EL (cell line): ENCODE measurements at places on chromosomes 7 and 10.
A peak's percentile ranks its signal among the peaks of the same experiment; 100 is the strongest.

- DNase-seq: no peak
Measured at GRCh38 chr10:63125459-63125858, 7.7 kb upstream of the NRBF2 start.

DNA sequence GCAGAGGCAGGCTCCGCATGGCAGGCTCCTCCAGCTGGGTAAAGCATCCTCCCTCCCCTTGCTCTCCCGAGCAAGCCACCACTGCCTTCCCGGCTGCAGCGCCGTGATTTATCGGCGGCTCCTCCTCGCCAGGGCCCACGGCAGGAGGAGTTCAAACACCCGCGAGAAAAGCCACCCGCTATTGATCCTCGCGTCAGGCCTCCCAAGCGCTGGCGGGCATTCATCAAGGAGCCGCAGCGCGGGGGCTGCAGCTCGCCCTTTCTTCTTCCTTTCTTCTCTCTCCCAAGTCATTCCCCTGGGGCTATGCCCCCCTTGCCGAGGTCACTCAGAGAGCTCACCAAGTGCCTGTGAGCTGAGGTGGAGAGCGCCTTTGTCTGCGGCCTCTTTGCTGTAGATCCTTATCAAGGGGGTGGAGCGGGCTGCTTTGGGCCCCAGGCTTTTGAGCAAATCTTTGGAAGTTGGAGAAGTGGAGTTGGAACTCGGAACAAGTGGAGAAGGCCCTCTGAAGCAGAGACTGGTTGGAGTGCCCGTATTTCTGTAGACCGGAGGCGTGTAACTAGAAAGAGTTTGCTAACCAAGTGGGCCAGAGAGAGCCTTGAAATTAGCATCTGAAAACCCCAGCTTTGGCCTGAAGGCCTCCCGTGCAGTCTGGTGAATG, 107.2 kb upstream of the PPIF start:
- DNase-seq: no peak

DNA sequence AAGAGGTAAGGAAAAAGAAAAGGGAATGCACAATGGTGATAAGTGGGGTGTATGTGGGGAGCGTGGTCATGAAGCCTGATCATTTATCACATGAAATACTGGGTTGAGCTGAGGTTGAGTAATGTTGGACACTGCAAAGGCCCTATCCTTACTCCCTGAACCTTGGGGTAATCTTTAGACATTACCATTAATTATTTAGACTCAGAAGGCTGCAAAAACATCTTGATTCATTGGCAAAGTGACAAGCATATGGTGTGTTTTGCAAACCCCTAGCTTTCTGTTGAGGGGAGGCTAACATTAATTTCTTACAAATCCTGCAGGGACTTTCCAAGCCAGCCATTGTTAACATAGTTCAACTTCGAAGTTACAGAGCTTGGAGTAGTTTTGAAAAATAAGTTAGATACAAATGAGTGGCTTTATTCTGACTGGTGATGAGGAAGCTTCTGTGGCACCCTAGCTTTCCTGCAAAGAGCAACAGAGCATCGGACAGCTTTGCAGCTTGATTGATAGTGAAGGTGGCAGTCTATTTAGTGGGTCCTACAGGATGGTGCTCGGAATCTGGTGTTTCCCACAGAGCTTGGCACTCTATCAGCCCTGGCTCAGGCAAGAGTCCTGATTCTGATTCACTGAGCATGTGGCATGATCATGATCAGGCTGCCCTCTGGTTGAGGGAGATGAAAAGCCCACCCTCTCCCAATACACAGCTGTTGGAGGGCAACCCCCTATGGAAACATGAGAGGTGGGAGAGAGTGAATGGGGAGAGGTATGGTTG, 153.7 kb upstream of the NPVF start:
- DNase-seq: no peak

- DNase-seq: no peak
Measured at GRCh38 chr7:149320313-149321124, 58.5 kb downstream of the ZNF783 start.

DNA sequence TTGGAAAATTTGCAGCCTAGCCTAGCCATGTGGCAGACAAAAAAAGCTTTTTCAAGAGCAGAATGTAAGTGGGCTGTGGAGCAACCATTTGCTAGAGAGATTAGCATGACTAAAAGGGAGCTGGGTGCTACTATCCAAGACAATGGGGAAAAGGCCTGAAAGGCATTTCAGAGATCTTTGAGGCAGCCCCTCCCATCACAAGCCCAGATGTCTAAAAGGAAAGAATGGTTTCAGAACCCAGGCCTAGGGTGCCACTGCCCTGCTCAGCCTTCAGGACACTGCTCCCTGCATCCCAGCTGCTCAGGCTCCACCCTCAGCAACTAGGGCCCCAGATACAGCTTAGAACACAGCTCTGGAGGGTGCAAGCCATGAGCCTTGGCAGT, 24.7 kb downstream of the PNLIPRP3 start:
- no peak for DNase-seq

DNA sequence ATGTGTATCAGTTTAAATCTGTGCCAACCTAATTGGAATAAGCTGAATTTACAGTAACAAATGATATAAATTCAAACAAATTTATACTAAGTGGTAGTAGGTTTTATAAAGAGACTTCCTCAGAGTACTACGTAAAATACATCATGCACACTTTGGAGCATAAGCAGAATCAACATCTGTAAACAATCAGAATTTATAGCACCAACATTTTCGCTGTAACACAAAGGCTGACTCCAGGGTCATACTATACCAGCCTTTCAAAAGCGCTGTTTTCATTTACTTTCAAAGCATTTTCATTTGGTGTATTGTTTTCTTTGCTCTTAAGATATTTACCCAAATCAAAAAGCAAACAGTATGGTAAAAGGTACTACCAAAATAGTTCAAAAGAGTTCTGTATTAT, 29.3 kb upstream of the TMEM168 start:
- no peak for DNase-seq

- DNase-seq: peak; percentile 28
Measured at GRCh38 chr7:147547252-147547897, 1043.2 kb upstream of the C7orf33 start.

DNA sequence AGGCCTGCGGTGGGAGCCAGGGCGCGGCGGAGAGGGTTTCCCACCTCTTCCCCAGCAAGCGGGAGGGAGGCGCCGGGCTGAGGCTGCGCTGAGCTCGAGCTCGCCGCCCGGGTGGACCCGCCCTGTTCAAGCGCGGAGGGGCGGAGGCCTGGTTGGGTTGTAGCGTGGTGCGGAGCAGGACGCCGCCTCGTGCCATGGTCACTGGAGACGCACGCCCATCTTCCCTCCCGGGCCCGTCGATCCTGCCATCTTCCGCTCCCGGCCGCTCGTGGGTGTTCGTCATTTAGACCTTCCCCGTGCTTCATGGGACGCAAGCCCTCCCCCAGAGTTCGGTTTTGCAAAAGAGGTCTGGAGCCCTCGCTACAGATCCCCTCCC, 9.3 kb upstream of the EN2 start:
- DNase-seq: no peak

GRCh38 chr7:119397156-119397555, 875.8 kb upstream of the KCND2 start:
- DNase-seq: no peak

GRCh38 chr10:79344502-79345195, 2.6 kb upstream of the PPIF start:
- DNase-seq: no peak

GRCh38 chr10:132404169-132404880, 7.3 kb downstream of the PWWP2B start:
- DNase-seq: no peak

GRCh38 chr7:25845464-25845863, 306.5 kb upstream of the NFE2L3 start:
- DNase-seq: no peak

GRCh38 chr10:12839941-12840611, 161.4 kb downstream of the CCDC3 start:
- DNase-seq: no peak

DNA sequence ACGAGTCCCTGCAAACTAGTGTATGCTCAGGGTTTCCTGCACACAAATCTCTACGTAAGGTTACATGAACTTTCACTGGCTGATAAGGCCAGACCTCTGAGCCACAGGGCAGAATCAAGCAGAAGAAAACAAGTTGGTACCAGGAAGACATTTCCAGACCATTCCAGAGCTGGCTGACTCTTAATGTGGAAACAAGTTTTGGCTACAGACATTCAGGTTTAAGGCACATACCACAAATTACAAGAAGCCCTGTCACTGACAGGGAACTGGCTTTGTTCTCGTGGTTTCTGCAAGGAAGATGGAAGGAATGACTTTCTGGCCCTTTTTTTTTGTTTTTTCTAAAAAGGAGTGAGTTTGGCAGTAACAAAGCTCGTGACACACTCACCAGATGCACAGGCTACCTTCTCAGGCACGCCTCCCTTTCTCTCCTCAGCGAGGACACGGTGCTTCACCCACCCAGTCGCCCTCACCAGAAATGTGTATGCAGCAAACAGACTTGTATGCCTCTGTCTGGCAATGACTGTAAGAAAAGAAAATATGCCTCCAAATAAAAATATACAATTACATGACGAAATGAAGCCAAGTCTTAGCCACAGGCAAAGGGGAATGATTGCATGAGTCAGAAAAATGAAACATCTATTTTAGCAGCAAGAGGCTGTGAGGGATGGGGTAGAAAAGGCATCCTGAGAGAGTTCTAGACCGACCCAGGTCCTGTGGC, 22.6 kb downstream of the PLAC9 start:
- DNase-seq: peak; percentile 91

- peak; percentile 48 for DNase-seq
Measured at GRCh38 chr10:13891128-13892000, 304.6 kb downstream of the PRPF18 start.

- no peak for DNase-seq
Measured at GRCh38 chr7:2437537-2438148, 34.2 kb downstream of the CHST12 start.

GRCh38 chr7:70599446-70600190, 532.3 kb upstream of the GALNT17 start:
- no peak for DNase-seq

DNA sequence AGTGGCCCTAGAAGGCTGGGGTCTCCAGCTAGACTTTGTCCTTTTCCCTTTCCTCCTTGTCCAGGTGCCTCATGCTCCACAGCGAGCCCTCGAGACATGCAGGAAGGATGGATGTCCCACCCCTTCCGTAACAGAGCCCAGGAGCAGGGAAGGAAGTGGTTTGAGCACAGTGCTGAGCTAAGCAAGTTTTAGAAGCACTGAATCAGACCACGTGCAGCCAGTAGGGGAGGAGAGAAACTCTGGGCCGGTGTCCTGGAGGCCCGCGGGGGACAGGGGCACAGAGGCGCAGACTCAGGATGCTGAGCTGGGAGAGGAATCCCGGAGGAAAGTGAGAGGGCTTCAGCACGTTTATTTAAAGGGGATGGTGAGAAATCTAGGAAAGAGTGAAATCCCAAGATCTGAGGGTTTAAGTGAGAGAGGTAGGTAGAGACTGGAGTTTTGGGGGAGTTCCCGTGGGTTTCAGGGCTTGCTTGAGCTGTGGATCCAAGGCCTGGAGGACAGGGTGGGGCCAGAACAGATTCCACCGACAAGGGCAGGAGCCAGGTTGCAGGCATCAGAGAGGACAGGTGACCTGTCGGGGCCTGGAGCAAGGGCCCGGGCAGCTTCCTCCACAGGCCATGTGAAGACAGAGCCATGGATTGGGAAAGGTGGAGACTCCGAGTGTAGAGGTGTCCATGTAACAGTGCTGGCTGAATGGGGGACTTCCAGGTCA, 4.4 kb upstream of the IRF5 start:
- no peak for DNase-seq

DNA sequence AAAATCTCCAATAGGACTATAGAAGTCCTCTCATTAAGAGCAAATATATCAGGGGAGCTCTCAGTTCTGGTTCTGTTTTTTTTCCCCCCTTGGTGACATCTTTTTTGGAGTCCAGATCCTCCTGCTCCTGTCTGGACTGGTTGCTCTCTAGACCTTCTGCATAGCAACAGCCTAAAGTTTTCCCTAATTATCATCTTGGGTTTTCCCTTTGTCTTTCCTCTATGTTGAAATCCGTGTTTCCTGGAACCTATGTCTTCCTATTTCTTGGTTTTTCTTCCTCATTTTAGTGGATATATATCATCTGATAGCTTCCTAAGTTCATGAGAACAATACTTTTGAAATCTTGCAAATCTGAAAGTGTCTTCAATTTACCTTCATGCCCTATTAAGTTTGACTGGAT, 29.7 kb upstream of the MTERF1 start:
- no peak for DNase-seq

DNA sequence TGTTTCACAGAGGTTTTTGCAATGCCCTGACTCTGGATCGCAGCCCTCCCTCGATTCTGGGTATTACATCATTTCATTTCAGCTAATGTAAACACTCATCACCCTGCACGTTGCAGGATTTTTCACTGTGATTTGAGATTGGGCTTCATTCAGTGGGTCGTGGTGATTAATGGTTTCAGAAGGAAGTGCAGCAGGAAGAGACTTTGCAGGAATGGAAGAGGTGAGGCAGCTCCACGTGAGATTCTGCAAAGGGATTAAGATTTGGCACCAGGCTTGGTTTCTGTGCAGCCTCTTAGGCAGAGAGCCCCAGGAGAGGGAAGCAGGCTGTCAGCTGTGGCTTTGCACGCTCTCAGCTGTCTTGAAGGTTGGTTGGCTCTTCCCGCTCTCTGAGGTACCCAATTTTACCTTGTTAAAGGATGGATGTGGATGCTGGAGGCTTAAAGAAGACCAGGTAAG, 95.2 kb downstream of the PLCE1 start:
- DNase-seq: peak; percentile 56

DNA sequence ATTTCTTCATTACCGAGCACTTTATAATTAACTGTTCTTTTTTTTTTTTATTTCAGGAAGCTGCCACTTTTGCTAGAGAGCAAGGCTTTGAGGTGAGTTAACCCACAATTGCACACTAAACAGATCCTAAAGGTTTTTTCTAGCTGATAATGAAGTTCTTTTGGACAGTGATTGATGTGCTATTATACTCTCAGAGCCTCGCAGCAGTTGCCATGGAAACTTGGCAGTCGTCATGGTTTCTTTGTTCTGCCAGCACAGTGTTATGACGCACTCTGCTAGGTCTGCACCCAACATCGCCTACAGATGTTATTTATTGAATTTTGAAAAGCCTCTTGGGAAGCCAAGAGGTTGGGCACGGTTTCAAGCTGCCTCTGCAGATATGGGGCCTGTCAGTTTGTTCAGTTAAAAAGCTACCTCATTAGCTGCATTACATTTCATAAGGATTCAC, 237.2 kb upstream of the KAT6B start:
- DNase-seq: peak; percentile 86

GRCh38 chr10:7583626-7584025, 83.1 kb downstream of the ITIH5 start:
- no peak for DNase-seq

GRCh38 chr7:92674379-92674778, 84.2 kb upstream of the FAM133B start:
- DNase-seq: no peak

DNA sequence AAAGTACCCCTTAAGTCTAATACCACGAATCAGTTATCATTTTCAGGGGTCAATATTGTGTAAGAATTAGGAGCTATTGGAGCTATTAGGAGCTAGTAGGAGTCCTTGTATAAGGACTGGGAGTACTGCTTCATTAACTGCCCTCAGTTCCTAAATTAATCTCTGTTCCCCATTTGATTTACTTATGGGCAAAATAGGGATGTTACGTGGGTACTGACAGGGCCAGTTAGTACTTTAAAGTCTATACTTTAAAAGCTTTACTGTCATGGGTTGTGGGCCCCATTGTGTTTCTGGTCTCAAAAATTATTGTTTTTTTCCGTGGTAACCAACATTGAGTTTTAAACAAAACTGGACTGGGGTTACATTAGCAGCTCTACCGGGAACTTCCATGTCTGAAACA, 60.3 kb downstream of the PRKAR2B start:
- DNase-seq: no peak
